Omental fat pad (tissue), 4 donors: ENCODE measurements at places on chromosomes 11 and 22.

DNA sequence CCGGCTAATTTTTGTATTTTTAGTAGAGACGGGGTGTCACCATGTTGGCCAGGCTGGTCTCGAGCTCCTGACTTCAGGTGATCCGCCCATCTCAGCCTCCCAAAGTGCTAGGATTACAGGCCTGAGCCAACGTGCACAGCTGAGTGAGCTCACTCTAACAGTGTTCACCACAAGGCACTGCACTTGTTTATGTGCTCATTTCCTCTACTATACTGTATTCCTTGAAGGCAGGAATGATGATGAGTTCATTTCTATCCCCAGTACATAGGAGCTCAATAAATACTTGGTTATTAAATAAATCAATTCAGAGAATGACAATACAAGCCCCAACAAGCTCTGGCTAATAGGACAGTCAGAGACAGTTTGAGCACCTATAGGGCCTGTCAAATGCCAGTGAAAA, 29.1 kb downstream of the ALG8 start:
- DNase-seq, result no peak

- no peak for DNase-seq
Measured at GRCh38 chr22:50621948-50622722, 5.8 kb downstream of the ARSA start.

- DNase-seq, result no peak
Measured at GRCh38 chr11:12502046-12502445, 124.7 kb downstream of the PARVA start.

GRCh38 chr22:27588268-27588667, 213.3 kb downstream of the MN1 start:
- DNase-seq, result no peak

DNA sequence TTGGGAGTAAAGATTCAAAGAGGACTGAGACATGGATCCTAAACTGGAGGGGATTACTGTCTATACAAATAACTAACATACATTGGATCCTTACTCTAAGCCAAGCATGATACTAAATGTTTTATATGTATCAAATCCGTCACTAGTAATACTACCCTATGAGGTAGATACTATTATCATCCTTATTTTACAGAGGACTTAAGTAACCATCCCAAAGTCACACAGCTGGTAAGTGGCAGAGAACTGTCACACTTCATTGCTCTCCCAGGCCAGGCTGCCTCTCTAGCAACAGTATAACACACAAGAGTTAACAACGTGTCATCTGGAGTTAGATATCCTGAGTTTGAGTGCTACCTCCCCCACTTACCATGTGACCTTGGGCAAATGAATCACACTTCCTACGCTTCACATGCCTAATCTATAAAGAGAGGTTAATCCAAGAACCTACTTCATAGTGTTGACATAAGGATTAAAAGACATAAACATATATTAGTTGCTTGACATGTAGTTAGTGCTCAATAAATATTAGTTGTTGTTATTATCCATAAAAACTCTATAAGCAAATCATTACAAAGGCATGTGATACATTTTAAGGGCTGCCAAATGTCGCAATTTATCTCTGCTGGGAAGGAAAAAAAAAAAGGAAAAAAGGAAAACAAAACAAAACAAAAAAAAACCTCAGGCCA, 33.8 kb upstream of the SPON1 start:
- DNase-seq, result no peak

DNA sequence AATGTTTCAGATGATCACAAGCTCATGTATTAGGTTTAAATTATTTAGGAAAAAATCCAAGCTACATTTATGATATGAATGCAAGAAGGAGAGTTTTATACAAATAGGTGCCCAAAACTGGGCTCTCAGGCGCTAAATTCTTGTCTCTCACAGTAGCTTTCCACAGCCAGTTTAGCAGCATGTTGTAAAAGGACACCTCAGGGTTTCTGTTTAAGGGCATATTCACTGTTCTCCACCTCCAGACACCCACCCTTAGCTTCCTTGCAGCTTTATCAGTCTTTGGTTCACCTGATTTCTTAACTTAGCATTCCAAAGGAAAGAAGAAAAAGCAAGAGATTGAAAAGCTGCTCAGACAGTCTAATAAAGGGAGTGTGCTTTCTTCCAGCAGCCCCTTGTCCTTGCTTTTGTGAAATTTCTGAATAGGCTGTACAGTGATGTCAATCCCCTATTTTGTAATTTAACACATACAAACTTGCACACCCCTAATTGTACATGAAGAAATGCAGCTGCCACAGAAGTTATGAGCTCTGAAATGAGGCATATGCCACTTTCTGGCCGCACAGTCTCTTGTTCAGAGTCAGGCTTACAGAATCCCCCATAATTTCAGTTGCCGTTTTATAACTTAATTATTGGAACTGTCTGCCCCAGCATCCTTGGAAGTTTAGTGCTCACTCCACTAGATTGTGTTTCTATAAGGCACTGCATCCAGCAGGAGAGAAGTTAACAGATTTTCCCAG, 262.1 kb downstream of the DDX10 start:
- DNase-seq, result no peak

DNA sequence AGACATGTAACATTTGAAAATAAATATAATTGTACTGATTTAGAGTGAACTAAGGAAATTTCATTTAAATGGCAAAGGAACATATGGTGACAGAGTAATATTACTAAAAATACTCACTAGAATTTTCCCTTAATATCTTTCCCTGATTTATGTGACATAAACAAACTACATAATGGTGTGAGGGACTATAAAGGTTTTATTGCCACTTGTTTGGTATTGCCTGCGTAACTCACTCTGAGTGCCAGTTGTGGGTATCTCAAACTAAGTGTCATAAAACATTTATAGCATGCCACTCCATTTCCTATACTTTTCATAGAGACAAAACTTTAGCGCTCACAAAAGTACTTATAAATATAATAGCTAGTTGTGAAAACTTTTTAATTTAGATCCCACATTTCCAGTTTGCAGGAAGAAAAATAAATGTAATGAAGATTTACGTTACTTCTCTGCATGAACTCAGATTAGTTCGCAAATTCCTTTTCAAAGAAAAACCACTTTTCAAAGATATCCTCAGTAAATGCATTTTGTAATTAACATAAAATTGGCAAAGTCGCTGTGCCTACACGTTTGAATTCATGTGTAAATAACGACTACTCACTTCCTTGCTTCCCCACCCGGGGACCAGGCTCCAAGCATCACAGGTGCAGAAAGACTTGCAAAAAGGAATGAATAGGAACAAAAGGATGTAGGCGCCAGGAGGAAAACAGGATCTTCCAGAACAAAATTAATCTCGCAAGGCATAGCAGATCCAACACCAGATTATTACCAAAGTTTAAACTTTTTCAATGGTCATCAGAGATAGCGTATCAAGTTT, 1.6 kb upstream of the QSER1 start:
- DNase-seq, result no peak

DNA sequence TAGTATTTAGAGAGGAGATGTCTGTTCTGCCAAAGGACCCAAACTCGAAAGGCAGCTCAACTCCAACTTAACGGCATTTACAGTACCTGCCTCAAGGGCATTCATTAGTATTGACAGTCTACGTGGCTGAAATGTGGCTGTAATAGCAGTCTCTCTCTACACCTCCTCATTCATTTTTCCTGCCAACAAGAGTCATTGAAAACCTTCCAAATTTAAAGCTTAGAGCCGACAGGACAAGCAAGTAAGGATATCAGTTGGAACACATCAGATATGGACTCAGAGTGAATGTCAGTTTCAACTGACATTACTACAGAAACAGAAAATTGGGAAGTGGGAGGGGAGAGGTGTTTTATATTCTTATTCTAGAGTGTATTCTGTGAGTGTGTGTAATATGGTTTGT, 253.1 kb downstream of the CADM1 start:
- DNase-seq, result no peak

DNA sequence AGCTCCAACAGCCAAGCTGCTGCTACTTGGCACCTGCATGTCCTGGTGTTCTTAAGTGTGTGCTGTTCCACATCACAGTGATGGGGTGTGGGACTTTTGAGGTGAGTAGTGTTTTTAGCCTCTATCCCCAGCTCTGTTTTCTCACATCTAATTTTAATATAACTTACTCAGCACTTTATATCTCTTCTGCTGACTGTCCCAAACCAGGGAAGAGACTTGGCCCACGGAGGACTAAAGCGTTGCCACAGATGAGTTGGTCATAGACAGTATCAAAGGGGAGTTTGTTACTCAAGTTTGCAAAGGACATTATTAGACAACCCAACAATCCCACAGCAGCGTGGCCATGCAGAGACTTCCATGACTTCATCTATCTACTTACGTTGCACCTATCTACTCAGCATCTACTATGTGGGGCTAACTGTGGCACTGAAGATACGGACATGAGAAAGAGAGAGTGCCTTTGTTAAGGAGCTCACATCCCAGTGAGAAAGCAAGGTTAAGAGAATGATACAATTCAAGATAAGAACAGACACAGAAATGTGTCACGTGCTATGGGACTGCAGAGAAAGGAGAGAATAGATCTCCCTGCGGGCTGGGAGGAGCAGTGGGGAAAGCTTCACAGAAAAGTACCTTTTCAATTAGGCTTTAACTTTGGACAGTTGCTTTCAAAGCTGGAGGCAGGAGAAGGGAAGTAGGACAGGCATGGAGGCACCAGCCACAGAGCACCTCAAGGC, 82.4 kb downstream of the ME3 start:
- DNase-seq, result no peak

- DNase-seq, result no peak
Measured at GRCh38 chr22:36239150-36239400, 252 bp downstream of the APOL2 start.

GRCh38 chr22:47128622-47129215, 366.3 kb downstream of the TBC1D22A start:
- DNase-seq, result no peak

GRCh38 chr22:46451741-46452140, 85.7 kb downstream of the CELSR1 start:
- no peak for DNase-seq

DNA sequence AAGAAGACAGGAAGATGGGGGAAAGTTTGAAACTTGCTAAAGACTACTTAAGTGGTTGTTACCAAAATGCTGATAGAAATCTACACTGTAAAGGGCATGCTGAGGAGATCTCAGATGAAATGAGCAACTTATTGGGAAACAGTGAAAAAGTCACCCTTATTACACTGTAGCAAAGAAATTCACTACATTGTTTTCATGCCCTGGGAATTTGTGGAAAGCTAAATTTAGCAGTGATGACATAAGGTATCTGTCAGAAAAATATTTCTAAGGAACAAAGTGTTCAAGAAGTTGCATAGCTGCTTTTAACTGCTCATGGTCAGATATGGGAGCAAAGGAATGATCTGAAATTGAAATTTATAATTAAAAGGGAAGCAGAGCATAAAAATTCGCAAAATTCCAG, 702.4 kb upstream of the LRRC4C start:
- DNase-seq, result no peak
